ENCODE measurements at places on chromosomes 3 and 15.
A peak's percentile ranks its signal among the peaks of the same experiment; 100 is the strongest.

DNA sequence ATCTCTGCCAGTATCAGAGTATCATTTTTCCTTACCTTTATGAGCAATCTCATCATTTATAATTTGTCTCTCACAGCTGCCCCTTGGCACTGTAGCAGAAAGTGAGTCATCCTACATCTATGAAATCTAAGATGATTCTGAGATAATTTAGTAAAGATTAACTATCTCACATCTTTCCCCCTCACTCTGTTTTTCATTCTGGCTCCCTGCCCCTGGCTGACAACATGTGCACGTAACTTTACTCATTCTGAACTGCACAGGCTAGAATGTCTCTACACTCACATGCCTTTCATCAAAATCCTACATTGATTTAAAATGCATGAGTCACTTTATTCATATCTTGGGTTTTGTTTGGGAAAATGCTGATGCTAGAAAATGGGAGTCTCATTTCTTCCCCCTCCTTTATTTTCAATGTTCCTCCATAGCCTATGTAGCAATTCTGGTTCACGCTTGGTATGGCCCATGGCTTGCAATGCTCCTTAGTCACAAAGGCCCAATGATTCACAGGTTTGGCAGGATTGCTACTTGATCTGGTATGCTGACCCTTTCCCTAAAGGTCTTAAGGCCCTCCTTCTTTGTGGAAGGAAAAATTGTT, 838.5 kb downstream of the TUSC7 start:
- DNase-seq: peak; percentile 95

- DNase-seq: peak; percentile 63
Measured at GRCh38 chr15:26051761-26052675, 188.9 kb upstream of the ATP10A start.

GRCh38 chr15:76840830-76841460, 64.2 kb downstream of the SCAPER start:
- peak; percentile 31 for DNase-seq

DNA sequence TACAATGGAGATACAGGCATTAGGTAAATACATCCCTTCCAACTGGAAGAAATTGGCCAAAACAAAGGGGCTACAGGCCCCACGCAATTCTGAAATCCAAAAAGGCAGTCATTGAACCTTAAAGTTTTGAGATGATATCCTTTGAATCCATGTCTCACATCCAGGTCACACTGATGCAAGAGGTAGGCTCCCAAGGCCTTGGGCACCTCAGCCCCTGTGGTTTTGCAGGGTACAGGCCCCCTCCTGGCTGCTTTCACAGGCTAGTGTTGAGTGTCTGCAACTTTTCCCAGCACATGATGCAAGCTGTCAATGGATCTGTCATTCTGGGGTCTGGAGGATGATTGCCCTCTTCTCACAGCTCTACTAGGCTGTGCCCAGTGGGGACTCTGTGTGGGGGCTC, 766.7 kb downstream of the ZBBX start:
- DNase-seq: no peak

GRCh38 chr15:46576646-46577395, 942.0 kb downstream of the SQOR start:
- DNase-seq: peak; percentile 2

DNA sequence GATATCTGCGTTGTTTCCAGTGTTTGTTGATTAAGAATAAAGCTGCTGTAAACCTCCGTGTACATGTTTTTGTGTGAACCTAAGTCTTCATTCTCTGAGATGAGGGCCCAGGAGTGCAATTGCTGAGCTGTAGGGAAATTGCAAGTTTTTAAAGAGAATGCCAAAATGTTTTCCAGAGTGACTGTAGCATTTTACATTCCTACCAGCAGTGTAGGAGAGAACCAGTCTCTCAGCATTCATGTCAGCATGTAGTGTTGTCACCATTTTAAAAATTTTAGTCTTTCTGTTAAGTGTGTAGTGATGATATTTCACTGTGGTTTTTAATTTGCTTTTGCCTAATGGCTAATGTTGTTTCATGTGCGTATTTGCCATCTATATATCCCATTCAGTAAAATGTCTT, 3.4 kb upstream of the MGLL start:
- DNase-seq: no peak

DNA sequence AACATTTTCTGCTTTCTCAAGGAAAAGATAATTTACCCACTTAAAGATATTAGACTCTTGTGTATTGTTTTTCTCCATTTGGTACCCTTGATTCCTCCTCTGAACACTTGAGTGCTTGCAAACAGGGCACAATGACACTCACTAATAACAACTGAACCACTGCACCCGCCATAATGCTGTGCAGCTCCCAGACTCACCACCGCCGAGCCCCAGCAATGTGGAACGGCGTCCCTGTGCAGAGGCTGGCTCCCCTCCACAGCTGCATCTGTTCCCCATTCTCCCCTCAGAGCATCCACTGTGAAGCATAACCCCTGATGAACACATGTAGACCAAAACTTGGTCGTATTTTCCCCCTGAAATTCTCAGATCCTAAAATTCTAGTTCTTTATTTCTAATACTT, 276.2 kb upstream of the PLSCR5 start:
- DNase-seq: peak; percentile 12

GRCh38 chr15:80669663-80670273, 25.3 kb upstream of the ABHD17C start:
- peak; percentile 89 for DNase-seq

DNA sequence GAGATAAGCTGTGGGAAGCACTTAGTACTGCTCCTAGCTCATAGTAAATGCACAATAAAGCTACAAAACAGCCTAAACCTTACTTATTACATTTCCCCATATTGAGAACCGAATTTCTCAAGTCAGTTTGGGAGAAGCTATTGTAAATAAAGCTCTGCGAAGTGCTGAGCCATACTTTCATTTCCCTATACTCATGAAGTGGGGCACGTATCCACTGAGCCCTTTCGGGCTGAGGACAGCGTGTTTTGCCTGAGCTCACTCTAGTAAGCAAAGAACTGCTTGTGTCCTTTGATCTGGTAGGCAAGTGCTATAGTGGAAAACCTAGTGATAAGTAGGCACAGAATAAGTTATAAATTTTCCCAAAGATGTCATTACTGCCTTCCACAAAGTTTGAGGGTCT, 165.0 kb downstream of the RSL24D1 start:
- no peak for DNase-seq

DNA sequence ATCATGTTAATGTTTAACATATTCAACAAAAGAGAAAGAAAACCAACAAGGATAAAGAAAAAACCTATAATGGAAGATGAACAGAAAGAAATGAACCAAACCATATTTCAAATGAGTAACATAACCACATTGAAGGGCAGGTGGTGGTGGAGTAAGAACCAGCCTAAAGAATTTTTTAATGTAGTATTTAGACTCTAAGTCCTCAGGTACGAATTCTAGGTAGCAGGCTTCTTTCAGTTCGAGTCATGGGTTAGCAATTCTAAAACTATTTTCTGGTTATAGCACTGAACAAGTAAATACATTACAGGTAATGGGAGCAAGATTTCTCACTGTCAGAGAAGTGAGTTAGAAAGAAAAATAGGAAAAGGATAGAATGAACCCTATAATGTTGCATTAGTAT, 24.4 kb downstream of the DCBLD2 start:
- no peak for DNase-seq

GRCh38 chr15:77507143-77507897, 86.6 kb downstream of the HMG20A start:
- DNase-seq: no peak

GRCh38 chr3:112334691-112335433, 1.9 kb downstream of the CD200 start:
- DNase-seq: no peak

- DNase-seq: no peak
Measured at GRCh38 chr15:38424101-38424552, 29.8 kb upstream of the FAM98B start.

- no peak for DNase-seq
Measured at GRCh38 chr15:63221346-63221745, 31.9 kb downstream of the RAB8B start.

DNA sequence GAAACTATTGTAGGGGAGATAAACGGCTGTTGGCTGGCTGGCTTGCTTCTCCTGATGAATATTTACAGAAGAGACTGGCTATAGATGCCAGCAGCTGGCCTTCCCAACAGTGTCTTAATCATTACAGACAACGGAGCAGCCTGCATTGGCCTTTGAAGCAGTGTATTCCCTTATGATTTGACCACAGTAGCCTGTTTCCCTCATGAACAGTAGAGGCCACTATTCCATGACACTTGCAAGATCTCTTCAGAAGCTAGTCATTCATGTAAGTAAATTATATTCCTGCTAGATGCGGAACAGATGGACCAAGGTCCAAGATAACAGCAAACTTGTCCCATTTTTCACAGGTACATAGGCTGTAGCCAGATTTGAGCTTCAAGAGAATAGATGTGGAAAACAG, 47.3 kb downstream of the TMCO5A start:
- DNase-seq: peak; percentile 55

DNA sequence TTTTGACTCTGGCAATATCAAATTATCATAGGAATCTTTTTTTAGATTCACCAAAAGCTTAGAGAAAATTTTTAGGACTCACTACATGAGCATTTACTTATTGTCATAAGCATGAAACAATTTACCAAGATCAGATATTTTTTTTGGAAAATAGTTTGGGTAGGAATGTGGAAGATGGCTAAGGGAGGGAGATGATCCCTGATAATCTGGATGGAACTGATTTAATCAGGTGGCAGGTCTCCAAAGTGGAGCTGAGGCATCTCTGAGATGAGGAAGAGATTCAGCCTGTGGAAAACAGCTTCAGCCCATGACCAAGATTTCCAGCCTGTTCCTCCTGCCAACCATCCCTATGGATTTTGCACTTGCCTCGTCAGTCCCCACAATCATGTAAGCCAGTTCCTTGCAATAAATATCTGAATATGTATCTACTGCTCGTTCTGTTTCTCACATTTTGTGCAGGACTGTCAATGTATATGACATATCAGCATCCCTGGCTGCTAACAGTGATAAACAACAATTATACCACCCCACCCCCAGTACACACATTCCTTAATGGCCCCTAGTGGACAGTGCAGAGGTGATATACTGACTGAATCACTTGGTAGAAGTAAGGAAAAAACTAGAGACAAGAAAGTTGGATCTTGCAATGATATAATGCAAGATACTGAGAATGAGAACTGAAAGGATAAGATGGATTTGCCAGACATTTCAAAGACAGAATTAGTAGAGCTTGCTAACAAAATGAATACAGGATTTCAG, 183.8 kb downstream of the NEK10 start:
- DNase-seq: no peak

- no peak for DNase-seq
Measured at GRCh38 chr15:90009301-90010022, 8.3 kb downstream of the ZNF710 start.

GRCh38 chr15:75770131-75770530, 57.5 kb upstream of the CSPG4 start:
- no peak for DNase-seq

- DNase-seq: peak; percentile 44
Measured at GRCh38 chr3:193816656-193817311, 223.8 kb downstream of the OPA1 start.

- peak; percentile 21 for DNase-seq
Measured at GRCh38 chr15:42165106-42165505, 8.7 kb upstream of the PLA2G4F start.

GRCh38 chr3:108420926-108421325, 89.5 kb downstream of the MYH15 start:
- peak; percentile 74 for DNase-seq

DNA sequence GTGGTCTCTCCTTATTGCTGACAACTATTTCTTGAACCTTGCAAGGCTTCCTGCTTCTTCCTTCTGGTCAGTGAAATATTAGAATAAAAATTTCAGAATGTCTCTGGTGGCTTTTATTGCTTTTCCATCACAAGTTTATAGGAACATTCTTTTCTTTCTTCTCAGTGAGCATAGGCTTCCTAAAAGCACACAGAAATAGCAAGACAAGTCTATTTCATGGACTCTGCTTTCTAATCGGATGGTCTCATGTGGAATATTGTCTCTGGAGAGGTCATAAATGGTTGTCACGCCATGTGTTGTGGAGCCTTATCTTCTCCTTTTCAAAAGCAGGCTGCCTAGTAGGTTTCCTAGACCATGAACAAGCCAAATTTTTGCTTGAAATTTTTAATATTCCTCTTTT, 9.8 kb upstream of the PSMD6 start:
- no peak for DNase-seq

DNA sequence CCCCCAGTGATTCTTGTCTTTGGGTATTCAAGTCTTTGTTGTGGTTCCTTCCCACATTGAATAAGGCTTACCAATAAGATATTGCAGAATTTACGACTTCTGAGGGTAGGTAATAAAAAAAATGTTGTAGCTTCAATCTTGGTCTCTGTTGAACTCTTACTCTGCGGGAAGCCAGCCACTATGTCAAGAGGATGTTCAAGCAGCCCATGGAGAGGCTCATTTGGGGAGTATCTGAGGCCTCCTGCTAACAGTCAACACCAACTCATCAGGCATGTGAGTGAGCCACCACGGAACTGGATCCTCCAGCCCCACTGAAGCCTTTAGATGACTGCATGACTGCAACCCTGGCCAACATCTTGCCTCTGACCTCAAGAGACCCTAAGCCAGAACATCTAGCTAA, 3.2 kb upstream of the TBC1D23 start:
- peak; percentile 89 for DNase-seq

GRCh38 chr3:132507657-132508056, 89.4 kb upstream of the ACKR4 start:
- no peak for DNase-seq

DNA sequence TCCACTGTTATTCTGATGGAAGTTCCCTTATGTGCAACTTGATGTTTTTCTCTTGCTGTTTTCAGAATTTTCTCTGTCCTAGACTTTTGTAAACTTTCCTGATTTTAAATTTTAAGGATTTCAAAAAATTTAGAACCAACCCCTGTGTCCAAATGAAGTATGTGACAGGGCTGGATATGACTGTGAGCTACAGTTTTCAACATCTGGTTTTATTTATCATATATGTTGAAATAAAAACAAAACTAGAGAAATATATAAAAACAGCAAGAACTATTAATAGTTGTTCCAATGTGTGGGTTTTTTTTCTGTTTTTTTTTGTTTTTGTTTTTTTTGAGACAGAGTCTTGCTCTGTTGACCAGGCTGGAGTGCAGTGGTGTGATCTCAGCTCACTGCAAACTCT, 47.4 kb upstream of the PSMD6 start:
- no peak for DNase-seq

- DNase-seq: peak; percentile 52
Measured at GRCh38 chr3:64240396-64240795, 15.1 kb upstream of the PRICKLE2 start.

DNA sequence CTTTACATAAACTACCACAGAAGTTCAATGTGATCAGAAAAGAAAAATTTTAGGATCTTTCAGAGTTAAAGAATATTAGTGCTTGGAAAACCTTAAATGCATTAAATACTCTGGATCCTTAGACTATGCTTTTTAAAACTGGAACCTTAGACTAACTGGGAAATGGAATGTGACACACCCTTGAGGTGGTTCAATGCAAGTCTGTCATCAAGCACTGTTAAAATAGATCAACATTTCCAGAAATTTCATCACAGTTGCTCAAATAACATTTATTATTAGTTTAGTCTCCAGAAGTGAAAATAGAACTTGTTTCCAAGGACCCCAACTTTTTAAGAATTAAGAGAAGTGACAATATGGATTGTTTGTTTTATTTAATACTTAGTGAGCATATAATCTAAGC, 71.8 kb downstream of the GAP43 start:
- DNase-seq: no peak
